ENCODE measurements at places on chromosomes 1 and 21.

- DNase-seq: no peak
Measured at GRCh38 chr1:66262208-66262963, 271.6 kb upstream of the SGIP1 start.

GRCh38 chr1:149929856-149930255 is 2.3 kb upstream of the SF3B4 start:
- DNase-seq: no peak

DNA sequence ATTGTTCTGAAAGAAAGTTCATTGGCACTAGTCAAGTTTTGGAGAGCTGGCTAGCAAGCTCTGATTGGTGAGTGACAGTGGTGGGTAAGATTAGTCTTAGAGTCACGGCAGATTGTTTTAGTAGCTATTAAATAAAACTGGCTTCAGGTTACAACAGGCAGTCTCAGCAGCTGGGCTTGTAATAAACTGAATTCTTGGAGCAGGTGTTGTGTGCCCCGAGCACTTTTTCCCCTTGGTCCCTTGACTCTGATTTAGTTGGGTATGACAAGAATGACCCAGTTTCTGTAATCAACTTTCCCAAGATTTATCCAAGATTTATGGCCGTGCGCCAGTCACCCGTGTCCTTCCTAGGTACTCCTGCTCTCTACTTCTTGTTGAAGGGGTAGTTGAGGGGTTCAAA is 40.2 kb downstream of the TBCE start:
- no peak for DNase-seq

GRCh38 chr1:7608628-7609305 is 162.3 kb upstream of the VAMP3 start:
- DNase-seq: no peak

- no peak for DNase-seq
Measured at GRCh38 chr21:34157521-34157920, 84.1 kb downstream of the MRPS6 start.

DNA sequence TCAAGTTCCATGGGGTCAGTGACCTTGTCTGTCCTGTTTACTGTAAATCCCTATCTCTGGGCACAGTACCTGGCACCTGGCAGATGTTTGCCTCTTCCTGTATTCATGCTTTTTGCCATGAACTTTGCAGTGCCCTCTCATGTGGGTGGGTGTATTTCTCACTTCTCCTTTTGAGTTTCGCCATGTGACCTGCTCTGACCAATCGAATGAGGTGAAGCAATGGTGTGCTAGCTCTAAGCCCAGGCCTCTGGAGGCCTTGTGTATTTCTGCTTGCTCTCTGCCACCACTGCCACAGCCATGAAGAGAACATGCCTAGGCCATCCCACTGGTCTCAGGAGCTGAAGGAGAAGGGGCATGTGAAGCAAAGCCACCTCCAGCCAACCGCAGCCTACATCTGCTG is 185.5 kb upstream of the ZC3H12A start:
- no peak for DNase-seq

DNA sequence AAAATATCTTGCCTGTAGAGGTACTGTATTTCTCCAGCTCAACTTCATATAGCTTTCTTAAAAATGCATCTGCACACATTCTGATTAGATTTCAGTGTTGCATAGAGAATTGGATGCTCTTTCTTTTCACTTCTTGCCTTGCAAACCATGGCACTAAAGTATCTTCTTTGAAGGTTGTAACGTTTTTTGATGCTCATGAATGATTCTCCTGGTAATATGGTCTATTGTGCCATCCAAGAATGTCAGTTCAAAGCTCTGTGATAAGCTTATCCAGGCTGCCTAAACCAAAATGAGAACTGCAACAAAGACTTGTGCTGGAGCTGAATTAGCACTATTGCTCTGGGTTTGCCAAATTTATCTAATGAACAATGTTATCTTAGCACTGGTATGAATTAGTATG is 1.9 kb downstream of the SGIP1 start:
- no peak for DNase-seq

DNA sequence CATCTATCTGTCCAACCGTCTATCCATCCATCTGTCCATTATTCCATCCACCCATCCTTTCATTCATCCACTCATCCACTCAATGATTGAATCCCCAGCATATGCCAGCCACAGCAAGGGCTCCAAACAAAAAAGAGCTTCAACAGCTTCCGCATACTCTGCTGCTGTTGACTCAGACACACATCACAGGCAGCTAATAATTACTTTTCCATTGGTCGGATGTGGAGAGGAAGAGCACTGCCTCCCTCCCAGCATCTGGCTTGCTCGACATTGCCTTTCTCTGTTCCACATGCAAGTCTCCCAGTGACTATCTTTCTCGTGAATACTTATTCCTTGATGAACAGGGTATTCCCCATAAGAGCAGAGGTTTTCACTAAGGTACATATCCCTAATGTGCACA is 176.5 kb downstream of the HIVEP3 start:
- DNase-seq: peak; percentile 58

Data from non-pigmented ciliary epithelial cell (primary cell).